Tibial nerve (tissue), 4 donors: ENCODE measurements at places on chromosomes 1 and 21. TPM values are rescaled to one million over a fixed set of nuclear protein-coding genes. Genes with fewer than 3 reads are reported as not detected.

DNA sequence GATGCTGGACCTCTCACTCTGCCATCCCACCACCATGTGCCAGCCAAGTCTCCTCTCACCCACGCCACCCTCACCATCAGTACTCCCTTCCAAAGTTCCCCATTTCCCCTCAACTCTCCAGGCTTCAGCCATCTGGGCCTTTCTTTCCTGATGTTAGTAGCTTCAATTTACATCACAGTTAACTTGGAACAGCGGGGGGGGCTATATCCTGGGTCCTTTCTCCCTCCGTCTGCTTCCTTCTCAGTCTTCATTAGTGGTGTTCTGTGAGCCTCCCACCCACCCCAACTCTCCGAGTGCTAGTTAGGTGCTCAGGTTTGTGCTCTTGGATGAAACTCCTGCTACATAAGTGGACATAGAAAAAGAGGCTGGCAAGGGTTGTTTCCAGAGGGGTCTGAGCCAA, 31.9 kb downstream of the KCNC4 start:
- H3K4me3 ChIP-seq: no peak overlapping the region
- no peak overlapping the region for H3K27ac ChIP-seq
- H3K4me1 ChIP-seq: no peaks in the 10 kb centered on the region
- DNase-seq: no peak
- peaks cover 4% of the 10 kb centered on the region for H3K36me3 ChIP-seq

GRCh38 chr1:157090771-157091170, 8.8 kb downstream of the ETV3L start:
- no peaks in the 10 kb centered on the region for H3K36me3 ChIP-seq
- no peaks in the 10 kb centered on the region for H3K27me3 ChIP-seq
- peaks cover 20% of the 10 kb centered on the region for H3K4me1 ChIP-seq
- no peak for DNase-seq

ZMYM1 gene
- 14.2 TPM for total RNA-seq

TMPRSS15 gene
- total RNA-seq: not detected

NPPB gene
- not detected for total RNA-seq
